T-cell (primary cell): ENCODE measurements at places on chromosomes 7 and 10. TPM values are rescaled to one million over a fixed set of nuclear protein-coding genes. Genes with fewer than 3 reads are reported as not detected.

GRCh38 chr10:113056441-113057021 lies 106.5 kb downstream of the TCF7L2 start:
- DNase-seq = no peak

DNA sequence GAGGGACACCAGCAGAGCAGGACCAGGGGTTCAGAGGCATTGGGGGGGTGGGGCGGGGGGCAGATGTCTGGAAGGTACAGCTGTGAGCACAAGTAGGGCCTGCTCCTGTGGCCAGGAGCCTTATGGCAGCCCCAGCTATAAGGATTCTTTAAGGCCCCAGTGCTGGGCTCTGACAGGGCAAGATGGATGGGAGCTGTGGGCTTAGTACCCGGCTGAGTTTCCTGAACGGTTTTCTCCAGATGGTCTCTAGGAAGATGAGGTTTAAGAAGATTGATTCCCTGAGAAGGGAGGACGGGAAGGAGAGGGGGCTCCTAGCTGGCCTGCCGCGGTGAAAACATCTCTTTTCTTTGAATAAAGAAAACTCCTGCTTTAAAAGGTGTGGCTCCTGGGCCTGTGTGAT lies 30.1 kb upstream of the COMTD1 start:
- no peak for DNase-seq

DNA sequence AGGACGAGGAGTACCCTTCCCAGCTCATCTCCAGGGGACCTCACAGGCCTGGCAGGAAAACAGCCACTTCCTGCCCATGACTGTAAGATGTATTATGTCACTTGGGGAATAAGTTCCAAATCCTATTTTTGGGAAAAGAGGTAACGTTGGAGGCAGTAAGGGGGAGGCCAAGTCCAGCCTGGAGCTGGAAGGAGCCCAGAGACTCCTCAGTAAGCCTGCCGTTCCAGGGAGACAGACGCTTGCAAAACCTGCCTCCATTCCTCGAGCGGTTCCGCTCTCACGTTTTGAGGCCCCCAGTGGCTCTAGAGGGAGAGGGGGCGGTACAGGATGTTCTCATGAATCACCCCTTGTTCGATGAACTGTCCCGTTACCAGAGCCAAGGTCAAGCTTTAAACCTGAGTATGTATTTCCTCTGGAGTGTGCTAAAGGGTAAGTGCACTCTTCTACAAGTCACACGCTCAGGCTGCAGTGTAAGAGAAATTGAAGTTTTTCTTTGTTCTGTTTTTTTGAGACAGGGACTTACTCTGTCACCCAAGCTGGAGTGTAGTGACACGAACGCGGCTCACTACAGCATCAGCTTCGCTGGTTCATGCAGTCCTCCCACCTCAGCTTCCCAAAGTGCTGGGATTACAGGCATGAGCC lies 45.5 kb upstream of the CYTH3 start:
- no peak for DNase-seq

DNA sequence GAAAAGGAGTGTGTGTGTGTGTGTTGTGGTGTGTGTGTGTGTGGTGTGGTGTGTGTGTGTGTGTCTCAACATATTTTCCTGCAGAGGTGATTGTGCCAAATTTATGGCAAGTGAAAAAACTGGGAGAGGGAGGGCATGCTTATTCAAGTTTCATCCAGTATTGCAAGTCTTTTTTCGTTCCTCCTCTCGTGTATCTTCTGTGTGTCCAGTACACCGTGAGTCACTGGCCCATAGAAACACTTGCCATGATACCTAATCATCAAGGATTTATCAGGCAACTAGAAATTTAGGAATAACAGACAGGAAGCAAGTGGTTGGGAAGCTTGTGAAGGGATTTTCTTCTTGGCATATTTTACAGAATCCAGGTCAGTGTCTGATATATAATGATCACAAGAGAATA lies 820.5 kb downstream of the GATA3 start:
- DNase-seq = no peak

- DNase-seq = no peak
These were observed 252.5 kb downstream of the TNS3 start for GRCh38 chr7:47329320-47329926.

GRCh38 chr7:128270826-128271272 lies 29.8 kb downstream of the LEP start:
- no peak for DNase-seq

- DNase-seq = no peak
These were observed 216.9 kb downstream of the SORCS1 start for GRCh38 chr10:106947643-106948042.

GRCh38 chr10:110214371-110214826 lies 7.0 kb downstream of the MXI1 start:
- no peak for DNase-seq

DNA sequence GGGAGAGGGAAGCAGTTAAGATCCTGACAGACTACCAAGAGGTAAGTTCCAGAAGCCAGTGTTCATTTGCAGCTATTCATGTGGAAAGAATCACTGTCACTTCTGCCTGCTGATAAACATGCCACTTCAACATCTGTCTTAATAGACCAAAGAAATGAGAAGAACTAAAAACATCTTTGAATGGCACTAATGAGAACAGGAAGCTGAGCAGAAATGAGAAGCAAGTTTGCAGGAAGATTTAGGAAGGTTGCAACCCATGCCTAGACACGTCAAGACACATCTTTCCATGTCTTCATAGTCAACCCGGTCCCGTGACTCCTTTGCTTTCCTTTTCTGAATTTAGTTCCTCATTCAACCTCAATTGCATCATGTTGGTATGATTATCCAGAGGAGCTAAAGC lies 180.0 kb downstream of the PDE1C start:
- DNase-seq = no peak

GRCh38 chr10:7265396-7266123 lies 145.3 kb downstream of the SFMBT2 start:
- no peak for DNase-seq

Gene PIP
- not detected for total RNA-seq

Gene KLF14
- not detected for total RNA-seq

Gene ACSM6
- total RNA-seq = not detected

Gene MMRN2
- total RNA-seq = 0.96 TPM

Gene UMAD1
- total RNA-seq = 16.1 TPM
